ENCODE measurements at places on chromosomes 1 and 21.

GRCh38 chr1:104315823-104316222, 566.1 kb downstream of the AMY1C start:
- DNase-seq = no peak

DNA sequence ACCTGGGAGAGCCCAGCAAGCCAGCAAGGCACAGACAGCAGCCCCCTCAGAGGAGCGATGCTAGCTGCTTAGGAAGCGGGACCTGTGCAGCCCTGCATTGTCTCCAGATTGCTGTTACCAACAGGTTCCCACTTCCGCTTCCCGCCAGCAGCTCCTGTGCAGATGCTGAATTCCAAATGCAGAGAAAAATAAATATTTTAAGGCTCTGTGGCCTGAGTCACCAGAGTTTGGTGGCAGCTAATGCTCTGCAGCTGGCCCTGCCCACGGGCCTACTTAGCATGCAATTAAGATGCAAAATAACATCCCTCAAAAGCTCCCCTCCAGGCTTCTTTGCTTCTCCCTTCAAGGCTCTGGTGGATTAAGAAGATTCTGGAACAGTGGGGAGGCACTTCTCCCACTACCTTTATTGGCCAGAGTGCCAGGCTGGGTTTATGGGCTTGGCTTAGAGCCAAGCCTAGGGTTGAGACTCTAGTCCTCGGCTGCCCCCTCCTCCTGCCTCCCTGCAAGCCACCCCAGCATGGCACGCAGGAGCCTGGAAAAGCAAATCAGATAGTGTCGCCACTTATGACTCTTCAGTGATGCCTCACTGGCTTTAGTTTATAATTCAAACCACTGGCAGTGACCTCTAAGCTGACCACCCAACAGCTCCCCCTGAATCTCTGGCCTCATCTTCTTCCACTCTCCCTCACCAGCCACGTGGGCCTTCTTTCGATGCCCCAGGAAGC, 207.1 kb upstream of the ZC3H12A start:
- no peak for DNase-seq

- DNase-seq = no peak
These were observed 24.4 kb upstream of the DEPDC1 start for GRCh38 chr1:68521286-68521685.

GRCh38 chr1:150066838-150067183, 765 bp upstream of the VPS45 start:
- DNase-seq = no peak

DNA sequence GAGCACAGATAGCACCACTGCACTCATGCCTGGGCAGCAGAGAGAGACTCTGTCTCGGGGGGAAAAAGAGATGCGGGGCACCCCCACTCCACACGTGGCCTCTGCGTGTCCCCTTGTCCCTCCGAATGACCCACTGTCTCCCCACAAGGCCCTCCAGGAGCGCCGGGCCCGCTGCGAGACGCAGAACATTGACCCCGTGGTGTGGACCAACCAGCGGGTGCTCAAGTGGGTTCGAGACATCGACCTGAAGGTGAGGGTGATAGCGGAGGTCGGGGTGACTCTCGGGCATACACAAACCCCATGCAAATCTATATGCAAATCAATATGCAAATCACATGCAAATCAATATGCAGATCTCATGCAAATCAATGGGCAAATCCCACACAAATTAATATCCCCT, 50.3 kb upstream of the TMEM51 start:
- no peak for DNase-seq

DNA sequence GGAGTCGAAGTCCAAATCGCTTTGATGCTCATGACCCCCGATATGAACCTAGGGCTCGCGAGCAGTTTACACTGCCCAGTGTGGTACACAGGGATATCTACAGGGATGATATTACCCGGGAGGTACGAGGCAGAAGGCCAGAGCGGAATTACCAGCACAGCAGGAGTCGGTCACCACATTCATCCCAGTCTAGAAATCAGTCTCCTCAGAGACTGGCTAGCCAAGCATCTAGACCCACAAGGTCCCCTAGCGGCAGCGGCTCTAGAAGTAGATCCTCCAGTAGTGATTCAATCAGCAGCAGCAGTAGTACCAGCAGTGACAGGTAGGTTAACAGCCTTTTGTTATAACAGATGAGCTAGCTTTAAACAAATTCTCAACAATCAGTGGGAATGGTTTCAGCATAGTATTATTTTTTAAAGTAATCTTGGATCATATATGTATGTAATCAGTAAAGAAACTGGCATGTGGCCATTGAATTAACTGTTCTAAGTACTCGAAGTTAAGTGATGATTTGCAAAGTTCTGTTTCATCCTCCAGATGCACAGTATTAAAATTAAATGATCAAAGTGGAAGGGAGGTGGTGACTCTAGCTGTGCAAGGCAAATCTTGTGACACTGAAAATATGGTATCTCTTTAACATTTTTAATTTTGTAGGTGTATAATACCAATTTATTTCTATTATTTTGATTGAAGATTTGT, 29.0 kb downstream of the SPEN start:
- no peak for DNase-seq

GRCh38 chr1:243487649-243488227, 231.9 kb downstream of the SDCCAG8 start:
- no peak for DNase-seq

- DNase-seq = no peak
These were observed at the start of gene RAP1GAP for GRCh38 chr1:21669258-21670058. TSS of gene RAP1GAP (minus strand) at chr1:21669357. CDS start at chr1:21620032, 49,325 bp downstream.

GRCh38 chr1:58991305-58991704, 207.5 kb upstream of the JUN start:
- no peak for DNase-seq

DNA sequence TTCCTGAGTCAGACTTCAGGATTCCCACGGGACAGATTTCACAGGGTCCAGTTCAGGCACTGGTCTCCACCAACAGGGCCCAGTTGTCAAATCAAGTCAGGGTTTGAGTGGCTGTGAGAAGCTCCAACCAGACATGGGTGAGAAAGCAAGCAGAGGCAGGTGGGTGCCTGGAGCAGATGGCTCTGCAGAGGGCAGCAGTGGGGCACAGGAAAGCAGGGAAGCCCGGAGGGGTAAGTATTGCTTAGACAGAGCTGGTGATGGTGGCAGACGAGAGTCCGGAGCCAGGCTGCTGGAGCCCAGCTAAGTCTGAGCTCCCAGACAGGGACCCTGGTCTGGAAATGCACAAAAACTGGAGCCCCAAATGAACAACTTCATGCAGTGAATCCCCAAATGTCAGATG, 40.4 kb downstream of the RIMS3 start:
- no peak for DNase-seq

GRCh38 chr1:3910857-3911845, 11.1 kb upstream of the C1orf174 start:
- DNase-seq = no peak

DNA sequence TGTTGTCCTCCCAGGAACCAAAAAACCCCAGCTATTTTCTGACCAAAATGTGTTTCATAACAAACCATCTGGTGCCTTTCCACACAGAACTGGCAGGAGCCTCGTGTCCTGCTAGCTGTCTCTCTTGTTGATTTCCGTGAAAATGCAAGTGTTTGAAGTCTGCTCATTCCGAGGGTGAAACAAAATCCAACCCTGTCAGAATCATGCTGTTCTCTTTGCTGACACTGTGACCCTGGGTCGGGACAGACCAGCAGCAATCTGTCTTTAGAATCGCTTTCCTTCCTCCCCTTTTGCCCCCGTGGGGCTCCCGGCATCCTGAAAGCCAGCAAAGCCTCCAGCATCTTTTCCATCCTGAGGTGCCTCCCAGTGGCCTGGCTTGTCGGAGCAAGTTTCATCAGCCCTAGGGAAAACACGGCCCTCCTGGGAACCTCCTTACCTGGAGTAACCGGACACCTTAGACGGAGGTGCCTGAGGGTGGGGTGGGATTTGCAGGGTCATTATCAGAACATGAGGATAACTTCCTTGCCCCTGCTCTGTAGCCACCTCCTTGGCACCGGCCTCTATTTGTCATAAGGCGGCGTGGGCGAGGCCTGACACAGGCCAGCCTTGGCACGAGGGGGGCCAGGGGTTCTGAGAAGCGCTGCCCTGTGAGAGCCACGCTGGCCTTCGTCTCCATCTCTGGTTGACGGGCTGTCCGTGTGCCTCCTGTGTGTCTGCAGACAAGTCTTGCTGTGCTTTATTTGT, 24.9 kb downstream of the LDLRAP1 start:
- DNase-seq = no peak

DNA sequence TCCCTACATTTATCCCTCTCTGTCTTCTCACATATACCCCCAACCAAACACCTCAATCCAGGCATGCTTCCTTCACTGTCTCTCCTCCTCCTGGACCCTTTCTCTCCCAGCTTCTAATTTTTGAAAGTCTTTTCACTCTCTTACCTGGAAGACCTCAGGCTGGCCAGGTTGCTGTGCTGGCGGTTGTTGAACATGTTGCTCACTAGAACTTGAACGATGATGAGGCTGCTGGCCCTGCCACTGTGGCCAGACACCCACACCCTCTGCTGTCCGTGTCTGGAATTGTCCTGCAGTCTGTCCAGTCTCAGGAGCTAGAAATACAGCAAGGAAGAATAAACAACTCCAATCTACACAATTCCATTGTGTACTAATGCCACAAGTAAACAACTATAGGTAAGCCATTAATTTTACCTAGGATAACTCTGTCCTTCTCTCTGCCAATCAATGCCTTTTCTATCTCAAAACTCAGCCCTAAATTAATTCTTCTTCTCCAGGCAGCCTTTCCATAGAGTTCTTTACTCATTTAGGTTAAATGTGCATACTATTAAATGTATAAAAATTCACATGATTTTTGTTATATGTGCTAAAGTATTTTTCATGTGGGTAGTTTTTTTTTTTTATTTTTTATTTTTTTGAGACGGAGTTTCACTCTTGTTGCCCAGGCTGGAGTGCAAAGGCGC, 5.1 kb upstream of the CTSK start:
- peak; percentile 57 for DNase-seq

GRCh38 chr1:175054736-175055135, 12.9 kb upstream of the TNN start:
- DNase-seq = no peak

DNA sequence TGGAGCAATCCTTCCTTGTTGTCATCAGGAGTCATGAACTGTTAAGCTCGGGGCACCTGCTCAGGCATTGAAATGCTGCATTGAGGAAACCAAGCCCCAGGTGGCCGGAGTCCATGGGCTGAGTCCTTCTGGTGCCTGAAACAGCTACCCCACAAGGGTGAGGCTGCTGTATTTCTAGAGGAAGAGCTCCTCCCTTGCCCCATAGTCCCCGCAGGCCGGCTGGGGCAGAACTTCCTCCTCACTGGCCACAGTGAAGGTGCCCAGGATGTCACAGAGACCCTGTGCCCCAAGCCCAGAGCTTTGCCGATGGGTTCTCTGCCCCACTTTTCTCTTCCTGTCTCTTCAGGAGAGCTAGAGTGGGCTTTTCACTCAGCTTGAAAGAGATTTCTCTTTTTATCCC, 80.8 kb upstream of the GCLM start:
- no peak for DNase-seq
